CD4-positive, alpha-beta memory T cell (primary cell): ENCODE measurements at places on chromosomes 7 and 10.

DNA sequence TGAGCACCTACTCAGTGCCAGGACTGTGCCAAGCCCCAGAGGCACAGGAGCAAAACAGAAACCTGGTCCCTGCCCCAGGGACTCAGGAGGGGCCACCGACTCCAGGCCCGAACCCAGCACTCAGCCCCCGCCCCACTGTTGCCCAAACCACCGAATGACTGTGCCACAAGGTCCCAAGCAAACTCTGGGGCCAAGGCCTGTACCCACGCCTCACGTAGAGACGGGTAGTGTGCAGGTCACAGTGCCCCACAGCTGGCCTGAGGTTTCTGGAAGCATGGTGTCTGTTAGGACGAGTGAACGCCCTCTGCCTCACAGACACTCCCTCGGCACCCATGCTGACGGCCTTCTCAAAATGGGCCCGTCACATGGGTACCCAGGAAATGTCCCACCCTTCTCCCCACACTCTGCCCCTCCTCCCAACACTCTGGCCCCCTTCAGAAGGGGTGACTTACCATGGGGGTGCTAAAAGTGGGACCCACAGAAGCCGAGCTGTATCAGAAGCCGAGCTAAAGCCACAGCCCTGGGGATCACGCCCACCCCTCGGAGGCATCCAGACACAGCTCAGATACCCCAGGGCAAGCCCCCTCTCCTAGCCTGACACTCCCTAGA is 44.2 kb downstream of the CTBP2 start:
- DNase-seq = no peak

DNA sequence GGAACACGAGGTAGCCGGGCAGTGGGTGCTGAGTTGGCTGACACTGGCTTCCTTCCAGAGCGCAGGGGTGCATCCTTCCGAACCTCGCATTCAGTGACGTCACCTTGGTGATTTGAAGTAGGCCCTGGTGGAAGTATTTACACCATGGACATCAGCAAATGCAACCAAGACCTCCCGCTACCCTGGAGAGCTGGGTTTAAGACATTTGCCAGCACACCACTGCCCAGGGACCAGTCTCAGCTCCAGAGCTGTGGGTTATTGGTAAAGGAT is 106.4 kb upstream of the GPR26 start:
- DNase-seq = no peak

DNA sequence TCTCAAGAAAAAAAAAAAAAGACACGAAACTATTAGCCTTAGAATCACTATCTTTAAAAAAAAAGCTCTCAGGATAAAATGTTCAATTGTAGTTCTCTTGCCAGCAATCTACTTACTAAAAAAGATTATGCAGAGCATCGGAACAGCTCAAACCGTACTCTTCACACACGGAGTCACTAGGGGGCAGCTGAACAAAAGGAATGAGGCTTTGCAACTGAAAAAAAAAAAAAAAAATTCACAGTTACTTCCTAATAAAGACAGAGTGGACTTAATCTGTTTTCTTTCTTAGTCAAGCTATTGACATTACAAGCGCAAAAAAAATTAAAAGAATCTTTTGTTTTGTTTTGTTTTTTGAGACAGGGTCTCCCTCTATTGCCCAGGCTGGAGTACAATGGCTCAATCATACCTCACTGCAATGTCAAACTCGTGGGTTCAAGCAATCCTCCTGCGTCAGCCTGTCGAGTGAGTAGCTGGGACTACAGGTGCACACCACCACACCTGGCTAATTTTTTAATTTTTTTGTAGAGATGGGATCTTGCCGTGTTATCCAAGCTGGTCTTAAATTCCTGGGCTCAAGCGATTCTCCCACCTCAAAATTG is 11.5 kb downstream of the PMS2 start:
- peak; percentile 57 for DNase-seq

DNA sequence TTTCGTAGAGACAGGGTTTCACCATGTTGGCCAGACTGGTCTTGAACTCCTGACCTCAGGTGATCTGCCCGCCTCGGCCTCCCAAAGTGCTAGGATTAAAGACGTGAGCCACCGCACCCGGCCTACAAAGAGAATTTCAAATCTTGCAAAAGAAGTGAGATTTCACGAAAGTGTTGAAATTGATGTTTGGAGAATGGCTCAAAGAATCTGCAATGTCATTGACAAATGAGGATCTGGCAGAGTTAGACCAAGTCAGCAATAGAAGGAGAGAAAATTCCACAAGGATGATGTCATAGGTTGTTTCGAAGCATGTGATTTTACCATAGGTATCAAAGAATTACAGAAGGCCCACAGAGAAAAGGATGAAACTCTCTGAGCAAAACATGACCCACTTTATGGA is 71.7 kb downstream of the LYZL2 start:
- DNase-seq = no peak

DNA sequence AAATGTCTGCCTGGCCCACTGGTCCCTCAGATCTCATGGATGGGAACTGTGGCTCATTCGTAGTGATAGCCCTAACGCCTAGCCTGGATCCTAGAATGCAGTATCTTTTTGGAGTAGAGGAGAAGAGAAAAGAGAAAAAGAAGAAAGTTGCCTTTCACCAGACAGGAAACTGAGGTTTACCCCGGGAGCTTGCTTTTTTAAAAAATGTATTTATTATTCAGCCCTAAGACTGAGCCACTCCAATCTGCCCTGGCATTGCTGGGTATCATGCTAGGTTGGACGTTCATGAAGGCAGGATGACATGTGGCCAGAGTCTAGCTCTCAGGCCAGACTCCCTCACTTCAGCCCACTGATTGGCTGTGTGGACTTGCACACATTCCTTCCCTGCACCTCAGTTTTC is 21.5 kb upstream of the C10orf105 start:
- no peak for DNase-seq

- no peak for DNase-seq
Observed at GRCh38 chr10:92010047-92010735, 86.6 kb downstream of the BTAF1 start.

GRCh38 chr7:36615852-36616540 is 108.3 kb downstream of the AOAH start:
- DNase-seq = no peak

GRCh38 chr10:105063796-105064195 is 422.7 kb downstream of the SORCS3 start:
- DNase-seq = no peak

GRCh38 chr7:39360038-39360437 is 206.2 kb upstream of the YAE1 start:
- DNase-seq = no peak

DNA sequence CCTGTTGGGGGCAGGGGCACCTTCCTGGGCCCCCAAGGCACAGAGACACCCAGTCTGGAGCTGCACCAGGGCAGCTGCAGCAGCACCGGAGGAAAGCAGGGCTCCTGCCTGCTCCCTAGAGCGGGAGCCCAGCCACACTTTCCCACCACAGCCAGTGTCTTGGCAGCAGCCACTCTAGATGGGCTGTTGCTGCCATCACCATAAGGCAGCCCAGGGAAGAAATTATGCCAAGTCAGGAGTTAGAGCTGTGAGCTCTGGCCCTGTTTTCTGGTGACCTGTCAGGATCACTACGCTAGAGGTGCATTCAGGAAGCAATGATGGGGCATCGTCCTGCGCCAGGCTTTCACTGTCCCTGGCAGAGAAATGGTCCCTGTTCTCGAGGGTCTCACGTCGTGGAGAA is 38.0 kb upstream of the ZNRF2 start:
- DNase-seq = no peak

GRCh38 chr7:670501-671390 is 55.8 kb upstream of the DNAAF5 start:
- DNase-seq = no peak

DNA sequence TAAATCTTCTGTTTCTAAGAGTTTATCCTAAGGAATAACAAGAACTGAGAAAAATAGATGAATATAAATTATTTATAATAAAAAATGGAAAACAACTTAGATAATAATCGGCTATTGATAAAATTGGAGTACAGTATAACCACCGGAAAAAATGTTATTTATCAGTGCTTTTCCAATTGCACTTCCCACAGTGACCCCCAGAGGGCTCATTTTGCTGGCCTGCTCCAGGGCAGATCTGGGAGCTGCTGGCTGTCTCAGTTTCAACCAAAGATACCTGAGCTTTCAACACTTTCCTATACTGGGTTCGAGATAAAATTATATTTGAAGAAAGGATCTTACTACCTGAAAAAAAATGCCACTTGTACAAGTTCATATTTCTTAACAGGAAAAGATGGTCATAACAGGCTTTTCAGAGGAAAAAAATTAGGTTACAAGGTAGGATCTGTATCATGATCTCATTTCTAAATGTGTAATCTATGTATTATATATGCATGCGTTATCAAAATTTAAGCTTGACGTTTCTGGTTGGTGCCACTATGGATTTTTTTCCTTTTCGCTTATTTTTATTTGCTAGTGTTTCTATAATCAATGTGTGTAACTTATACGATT is 165.7 kb downstream of the NPSR1 start:
- DNase-seq = peak; percentile 22

DNA sequence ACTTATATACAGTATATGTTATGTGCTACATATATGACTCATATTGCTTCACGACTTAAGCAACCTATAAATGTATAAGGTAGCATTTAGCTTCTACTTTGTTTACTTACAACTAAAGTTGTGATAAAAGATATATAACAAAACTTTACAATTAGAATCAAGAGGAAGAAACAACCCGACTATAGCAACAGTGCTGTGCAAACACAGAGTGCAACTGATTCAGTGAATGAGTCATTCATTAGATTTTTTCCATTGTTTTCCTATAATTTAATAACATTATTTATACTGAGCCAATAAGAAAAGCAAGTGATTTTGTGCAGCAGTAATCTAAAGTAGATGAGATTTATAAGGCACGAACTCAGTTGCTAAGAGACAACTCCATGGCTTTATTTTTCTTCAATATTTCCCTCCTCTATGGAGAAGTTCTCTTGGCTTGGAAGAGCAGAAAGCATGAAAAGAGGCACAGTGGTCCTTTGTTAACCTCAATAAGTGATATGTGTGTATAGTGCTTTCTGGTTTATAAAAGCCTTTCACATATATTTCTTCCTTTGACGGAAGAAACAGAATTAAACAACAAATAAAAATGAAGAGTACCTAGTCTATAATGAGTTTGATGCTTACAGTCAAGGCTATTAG is 19.8 kb downstream of the CEP41 start:
- no peak for DNase-seq

- DNase-seq = no peak
Observed at GRCh38 chr10:5983774-5984173, 6.4 kb upstream of the IL15RA start.

GRCh38 chr7:40232242-40232893 is 97.6 kb downstream of the SUGCT start:
- no peak for DNase-seq

- DNase-seq = no peak
Observed at GRCh38 chr10:75971402-75972211, 540.2 kb downstream of the LRMDA start.

- DNase-seq = no peak
Observed at GRCh38 chr7:66751945-66752344, 11.4 kb downstream of the RABGEF1 start.

GRCh38 chr7:117237646-117238045 is 85.2 kb downstream of the WNT2 start:
- no peak for DNase-seq

DNA sequence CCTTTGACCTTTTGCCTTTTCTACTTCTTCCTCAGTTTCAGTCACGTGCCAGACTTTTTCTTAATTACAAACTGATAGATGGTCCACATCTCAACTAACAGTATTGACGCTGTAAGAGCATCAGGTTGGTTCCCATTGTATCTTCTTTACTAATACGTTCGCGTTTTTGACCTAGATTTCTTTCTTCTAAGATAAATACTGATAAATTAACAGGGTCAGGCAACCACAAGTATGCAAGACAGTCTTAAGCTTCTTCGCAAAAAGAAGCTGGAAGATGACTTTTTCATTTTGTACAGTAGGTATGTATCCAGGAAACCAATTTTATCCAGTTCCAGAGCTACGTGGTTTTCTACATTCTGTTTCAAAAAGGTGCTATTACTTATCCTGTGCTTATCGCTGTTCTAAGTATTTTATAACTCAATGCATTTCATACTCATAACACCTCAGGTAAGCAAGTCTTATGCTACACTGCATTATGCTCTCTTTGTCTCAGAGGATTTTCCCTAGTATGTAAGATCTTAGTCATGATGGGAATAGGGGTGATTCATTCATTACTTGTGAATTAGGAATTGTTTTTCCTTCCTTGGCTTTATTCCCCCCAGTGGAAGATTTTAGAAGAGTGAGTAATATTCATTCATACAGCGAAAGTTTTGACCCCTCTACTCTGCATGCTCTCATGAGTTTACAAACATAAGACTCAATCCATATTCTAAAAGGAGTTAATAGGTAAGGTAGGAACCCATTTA is 955 bp downstream of the DUS4L start:
- no peak for DNase-seq

DNA sequence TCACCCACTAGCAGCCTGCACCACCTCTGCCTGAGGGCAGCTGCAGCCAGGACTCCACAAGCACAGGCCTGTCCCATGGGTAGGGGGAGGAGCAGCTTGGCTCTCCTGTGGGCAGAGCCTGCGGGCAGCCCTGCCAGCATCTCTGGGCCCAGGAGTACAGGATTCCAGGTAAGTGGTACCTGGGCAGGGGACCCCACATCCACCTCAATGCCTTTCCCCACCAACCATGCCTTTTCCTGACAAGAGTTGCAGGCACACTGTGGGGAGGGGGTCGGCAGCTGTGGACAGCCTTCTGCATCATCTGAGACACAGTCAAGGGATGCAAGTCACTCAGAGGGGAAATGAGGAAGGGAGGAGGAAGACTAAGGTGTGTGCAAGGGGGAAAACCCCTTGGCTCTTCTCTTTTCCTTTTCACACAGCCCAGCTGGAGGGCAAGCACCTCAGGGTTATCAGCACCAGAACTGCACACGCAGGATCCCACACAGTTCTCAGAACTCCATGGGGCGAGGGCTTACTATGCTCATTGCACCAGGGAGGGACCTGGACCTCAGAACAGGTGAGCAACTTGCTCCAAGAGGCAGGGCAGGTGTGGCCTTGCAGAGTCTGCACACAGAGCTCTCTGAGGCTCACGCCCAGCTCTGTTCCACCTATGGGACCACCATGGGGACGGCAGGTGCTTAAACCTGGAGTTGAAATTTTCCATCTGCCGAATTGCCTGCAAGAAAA is 16.5 kb upstream of the ANTXRL start:
- no peak for DNase-seq

DNA sequence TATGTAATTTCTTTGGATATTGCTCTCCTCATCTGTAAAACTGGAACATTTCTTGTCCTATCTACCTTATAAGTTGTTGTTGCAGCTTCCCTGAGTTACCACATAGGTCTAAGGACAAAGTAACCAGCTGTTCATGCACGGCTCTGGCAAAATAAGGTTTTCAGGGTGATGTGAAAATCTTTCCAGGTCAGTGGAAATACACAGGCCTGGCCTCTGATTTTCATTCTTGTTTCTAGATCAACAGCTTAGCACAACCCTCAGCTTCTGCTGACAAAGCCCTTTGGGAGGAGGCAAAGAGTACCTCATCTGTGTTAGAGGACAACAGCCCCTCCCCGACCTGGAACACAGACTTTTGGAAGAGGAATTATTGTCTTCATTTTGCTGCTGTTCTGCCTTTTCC is 117.5 kb upstream of the AGK start:
- no peak for DNase-seq

DNA sequence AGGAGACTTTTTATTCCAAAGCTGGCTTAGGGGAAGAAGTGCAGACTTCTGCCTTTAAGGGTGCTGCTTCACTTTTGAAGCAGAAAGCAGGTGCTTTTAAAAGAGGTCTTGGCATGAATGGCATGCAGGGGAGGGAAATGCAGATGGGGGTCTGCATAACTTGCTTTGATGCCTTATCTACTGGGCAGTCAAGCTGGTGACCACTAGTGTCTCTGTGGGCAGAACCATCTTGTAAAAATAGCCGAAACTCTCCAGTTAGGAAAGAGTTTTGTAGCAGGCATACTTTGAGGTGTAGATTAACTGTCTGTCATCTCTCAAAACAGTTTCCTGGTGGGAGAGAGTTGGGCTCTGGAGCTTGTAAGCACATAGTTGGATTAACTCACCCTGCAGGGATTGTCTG is 9.9 kb upstream of the CTNNA3 start:
- DNase-seq = no peak
